Endodermal cell (in vitro differentiated cells): ENCODE measurements at places on chromosomes 5 and 9. TPM values are rescaled to one million over a fixed set of nuclear protein-coding genes. Genes with fewer than 3 reads are reported as not detected.

The AGXT2 gene
- not detected in 2 replicates for total RNA-seq

The PTGER4 gene
- total RNA-seq, result 0.15 and 0.29 TPM in 2 replicates

The MTAP gene
- 81.0 and 86.7 TPM in 2 replicates for total RNA-seq

The SECISBP2 gene
- total RNA-seq, result 55.0 and 55.7 TPM in 2 replicates

The ADAMTS13 gene
- 18.8 to 24.6 TPM (median 21.7 TPM) in 3 replicates for total RNA-seq

The CARTPT gene
- not detected in 2 replicates for total RNA-seq

DNA sequence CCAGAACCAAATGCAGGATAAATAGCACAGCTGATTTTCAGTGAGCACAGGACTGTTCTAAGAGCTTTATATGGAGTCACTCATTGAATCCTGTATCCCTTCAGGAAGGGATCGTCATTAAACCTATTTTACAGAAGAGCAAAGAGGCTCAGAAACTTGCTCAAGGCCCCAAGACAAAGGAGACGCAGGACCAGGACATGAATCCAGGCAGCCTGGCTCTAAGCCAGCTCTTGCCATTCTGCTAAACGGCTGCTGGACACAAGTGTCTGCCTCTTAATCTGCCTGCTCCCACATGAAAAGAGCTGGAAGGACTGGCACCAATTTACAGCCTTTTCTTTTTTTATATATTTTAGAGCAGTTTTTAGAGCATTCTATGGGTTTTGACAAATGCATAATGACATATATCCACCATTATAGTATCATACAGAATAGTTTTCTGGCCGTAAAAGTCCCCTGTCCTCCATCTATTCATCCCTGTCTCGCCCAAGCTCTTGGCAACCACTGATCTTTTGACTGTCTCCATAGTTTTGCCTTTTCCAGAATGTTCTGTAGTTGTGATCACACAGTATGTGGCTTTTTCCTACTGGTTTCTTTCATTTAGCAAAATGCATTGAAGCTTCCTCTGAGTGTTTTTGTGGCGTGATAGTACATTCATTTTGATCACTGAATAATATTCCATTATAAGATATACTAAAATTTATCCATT lies 37.5 kb downstream of the RETREG1 start:
- DNase-seq, result no peak

DNA sequence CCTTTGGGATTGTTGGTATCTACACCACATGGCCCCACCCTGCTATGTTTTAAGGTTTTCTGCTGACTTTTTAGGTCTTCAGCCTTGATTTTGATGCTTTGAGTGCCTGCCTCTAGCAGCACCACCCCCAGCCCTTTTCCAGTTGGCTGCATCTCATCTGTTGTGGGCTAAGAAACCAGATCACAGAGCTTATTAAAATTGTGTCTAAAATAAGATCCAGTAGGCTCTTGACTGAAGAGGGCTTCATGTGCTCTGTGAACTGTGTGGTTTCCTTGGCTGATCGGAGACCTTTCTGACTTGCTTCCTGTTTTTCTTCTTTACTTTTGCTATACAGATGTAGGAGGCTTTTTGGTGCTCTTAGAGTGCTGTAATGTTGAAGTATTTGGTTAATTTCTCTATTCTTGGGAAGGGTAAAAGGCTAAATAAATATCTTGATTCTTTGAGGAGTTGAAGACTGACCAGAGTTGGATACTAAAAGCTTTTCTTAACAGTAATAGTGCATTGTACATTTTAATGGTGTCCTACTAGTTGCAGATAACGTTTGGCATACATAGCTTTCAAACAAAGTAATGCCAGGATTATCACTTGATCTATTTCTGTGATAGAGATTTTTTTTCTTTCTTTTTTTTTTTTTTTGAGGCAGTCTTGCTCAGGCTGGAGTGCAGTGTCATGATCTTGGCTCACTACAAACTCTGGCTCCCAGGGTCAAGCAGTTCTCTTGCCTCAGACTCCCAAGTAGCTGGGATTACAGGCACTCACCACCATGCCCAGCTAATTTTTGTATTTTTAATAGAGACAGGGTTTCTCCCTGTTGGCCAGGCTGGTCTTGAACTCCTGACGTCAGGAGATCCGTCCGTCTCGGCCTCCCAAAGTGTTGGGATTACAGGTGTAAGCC lies 4.5 kb downstream of the UBE2D2 start:
- no peak for DNase-seq

DNA sequence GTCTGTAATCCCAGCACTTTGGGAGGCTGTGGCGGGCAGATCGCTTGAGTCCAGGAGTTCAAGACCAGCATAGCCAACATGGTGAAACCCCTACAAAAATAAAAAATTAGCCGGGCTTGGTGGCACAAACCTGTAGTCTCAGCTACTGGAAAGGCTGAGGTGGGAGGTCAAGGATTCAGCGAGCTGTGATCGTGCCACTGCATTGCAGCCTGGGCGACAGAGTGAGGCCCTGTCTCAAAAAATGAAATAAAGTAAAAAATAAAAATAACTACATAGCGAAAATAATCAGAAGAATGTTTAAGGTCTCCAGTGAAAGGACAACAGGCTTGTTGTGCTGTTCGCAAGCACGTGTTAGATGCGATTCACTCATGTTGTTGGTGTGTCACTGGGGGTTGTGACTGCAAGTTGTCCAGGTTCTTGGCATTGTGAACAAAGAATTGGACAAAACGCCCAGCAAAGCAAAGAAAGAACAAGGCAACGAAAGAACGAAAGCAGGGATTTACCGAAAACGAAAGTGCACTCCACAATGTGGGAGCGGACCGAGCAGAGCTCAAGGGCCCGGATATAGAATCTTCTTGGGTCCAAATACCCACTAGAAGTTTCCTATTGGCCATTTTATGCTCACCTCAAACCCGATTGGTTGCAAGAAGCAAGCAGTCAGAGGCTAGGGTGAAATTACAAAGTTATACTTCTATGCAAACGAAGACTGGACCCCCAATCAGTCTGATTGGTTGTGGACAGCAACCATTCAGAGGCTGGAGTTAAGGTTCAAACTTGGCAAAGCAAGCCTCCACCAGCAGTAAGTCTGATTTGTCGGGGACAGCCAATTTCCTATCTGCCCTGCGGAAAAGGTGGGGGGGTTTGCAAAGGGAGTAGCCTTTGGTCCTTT lies 844 bp upstream of the MCCC2 start:
- no peak for DNase-seq

DNA sequence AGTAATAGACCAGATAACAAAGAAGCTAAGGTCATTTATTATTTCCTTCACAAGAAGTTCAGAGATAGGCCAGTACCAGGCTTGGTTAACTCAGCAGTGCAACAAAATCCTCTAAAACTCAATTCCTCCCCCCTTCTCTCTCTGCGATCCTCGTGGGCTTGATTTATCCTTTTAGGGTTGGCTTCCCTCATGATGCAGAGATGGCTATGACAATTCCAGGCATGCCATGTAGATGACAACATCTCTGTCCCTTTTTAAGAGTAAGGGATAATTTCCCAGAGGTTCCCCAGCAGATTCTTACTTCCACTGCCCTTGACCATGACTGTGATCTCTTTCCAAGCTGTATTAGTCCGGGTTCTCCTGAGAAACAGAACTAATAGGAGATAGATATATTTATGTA lies 28.7 kb upstream of the DAP start:
- DNase-seq, result no peak

DNA sequence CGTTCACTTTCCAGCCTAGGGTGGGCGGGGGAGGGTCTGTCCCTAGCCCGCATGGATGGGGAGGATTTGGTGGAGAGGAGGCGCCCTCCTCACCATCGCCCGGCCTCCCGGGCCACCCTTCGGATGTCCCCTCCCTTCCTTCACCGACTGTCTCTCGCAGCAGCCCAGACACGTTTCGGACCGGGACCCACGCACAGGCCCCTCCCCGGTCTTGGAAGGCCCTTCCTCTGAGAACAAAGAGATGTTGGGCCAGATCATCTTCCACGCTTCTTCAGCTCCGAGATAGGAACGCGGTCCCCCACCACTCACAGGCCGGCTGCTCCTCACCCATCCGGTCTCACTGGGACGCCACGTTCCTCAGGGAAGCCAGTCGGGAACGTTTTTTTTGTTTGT lies 640 bp upstream of the DPM2 start:
- DNase-seq, result peak; percentile 76

- DNase-seq, result peak; percentile 16
Measured at GRCh38 chr9:98993570-98993945, 49.9 kb downstream of the COL15A1 start.

GRCh38 chr9:121274851-121275250 lies 6.9 kb downstream of the GSN start:
- DNase-seq, result no peak

DNA sequence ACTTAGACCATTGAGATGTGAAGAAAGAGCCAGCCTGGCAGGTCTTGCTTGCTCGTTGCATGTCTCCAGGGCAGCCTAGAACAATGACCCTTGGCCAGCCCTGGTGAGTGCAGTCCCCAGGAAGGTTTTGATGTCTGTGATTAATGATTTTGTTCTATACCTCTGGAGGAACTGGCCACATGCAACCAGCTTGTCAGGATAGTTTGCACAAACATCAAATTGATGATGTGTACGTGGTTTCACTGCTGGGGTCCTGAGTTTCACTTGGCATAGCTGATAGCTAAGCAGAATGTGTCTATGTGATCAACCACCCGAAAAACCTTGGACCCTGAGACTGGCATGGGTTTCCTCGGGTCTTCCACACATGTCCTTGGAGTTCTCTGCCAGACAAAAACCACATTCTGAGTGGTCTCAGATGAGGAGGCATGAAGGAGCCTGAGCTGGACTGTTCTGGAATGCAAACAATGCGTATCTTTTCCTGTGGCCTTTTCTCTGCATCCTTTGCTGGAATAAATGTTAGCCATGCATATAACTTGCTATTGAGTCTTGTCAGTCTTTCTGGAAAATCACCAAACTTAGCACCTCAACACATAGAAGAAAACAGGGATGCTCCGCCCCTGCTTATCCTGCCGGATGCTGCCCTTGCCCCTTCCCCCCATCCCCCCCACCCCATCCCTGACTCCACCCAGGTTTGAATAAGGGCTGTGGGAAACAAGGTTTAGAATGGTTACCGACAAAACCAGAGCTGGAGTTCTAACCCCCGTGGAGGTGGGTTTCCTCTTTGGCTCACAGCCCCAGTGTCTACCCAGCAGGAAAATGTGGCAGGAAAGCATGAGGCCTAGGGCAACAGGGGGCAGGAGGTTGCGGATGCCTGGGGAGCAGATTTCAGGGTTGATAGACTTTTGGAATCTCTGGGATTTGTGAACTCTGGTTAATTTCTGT lies 50.1 kb upstream of the ANKRD33B start:
- peak; percentile 93 for DNase-seq

- DNase-seq, result no peak
Measured at GRCh38 chr9:132975961-132976360, 2.5 kb upstream of the GFI1B start.

DNA sequence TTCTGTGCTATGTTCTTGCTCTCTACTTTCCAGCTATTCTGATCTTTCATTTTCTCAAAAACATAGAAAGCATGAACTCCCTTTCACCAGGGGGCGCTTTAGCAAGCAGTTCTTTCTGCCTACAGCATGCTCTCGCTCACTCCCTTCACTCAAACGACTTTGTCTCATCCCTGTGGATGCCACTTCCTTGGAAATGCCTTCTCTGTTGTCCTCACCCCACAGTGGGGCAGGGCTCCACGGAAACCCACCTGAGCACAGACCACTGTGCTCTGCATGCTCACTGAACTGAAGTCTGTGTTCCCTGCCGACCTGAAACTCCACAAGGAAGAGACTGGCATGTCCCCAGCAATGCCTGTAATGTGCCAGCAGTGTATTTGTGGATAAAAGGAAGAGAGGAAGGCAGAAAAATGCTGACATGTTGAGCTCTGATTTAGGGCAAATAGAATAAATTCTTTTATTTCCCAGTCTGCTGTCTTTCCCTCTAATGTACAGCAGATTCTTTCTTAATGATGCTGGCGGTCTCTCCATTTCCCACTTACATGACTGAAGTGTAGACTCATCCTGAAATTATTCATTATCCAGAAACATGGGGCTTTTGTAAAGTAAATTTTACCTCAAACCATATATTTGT lies 4.9 kb upstream of the ROR2 start:
- DNase-seq, result peak; percentile 92

- no peak for DNase-seq
Measured at GRCh38 chr9:133144904-133145851, 18.5 kb downstream of the GBGT1 start.

- DNase-seq, result peak; percentile 82
Measured at GRCh38 chr9:137222190-137223077, at the start of gene RNF208. TSS of gene RNF208 (minus strand) at chr9:137222240. CDS start at chr9:137221212, 1,028 bp downstream.

DNA sequence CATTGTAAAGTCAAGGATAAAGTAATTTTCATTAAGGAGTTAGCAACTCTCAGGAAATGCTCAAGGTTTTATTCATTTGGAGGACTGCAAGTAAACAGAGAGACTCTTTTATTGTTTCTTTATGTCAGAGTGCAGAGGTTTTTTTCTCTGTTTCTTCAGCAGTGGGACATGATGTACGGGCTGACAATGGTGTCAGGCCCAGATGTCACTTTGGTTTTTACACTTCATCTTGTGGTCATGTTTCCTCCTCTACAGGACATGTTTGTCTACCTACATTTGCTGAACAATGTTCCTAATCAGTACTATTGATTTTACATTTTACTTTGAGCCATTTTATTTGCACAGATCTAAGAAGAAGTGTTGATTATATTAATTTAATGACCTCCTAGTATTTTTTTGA lies 72.8 kb upstream of the PARP8 start:
- DNase-seq, result no peak

- DNase-seq, result no peak
Measured at GRCh38 chr5:76299592-76299991, 103.5 kb upstream of the IQGAP2 start.

DNA sequence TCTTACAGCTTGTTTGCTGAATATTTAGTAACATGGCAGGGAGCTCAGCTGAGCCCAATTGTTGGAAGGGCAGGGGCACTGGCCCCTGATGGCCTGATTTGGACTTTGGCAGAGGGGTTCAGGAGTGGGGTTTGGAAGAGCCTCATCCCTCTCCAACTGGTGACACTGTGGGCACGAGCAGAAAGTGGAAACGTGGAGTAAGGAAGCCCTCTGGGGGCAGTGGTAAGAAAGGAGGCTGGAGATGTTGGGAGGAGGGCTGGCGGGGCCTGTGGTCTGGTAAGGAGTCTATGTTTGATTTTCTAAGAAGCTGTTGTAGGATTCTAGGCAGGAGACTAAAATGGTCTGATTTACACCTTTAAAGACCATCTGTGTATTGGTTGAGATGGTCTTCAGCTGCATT lies 208.9 kb downstream of the HSPA4 start:
- DNase-seq, result no peak

GRCh38 chr9:14418301-14418940 lies 104.5 kb upstream of the NFIB start:
- no peak for DNase-seq

- DNase-seq, result peak; percentile 58
Measured at GRCh38 chr9:99894826-99895225, 11.6 kb upstream of the STX17 start.

GRCh38 chr9:21624675-21625644 lies 142.8 kb upstream of the IFNE start:
- no peak for DNase-seq
